ENCODE measurements at places on chromosomes 7 and 10.

GRCh38 chr7:7932553-7932952, 36.0 kb upstream of the GLCCI1 start:
- DNase-seq, result no peak

- no peak for DNase-seq
Observed at GRCh38 chr10:119780879-119781480, 55.1 kb downstream of the INPP5F start.

DNA sequence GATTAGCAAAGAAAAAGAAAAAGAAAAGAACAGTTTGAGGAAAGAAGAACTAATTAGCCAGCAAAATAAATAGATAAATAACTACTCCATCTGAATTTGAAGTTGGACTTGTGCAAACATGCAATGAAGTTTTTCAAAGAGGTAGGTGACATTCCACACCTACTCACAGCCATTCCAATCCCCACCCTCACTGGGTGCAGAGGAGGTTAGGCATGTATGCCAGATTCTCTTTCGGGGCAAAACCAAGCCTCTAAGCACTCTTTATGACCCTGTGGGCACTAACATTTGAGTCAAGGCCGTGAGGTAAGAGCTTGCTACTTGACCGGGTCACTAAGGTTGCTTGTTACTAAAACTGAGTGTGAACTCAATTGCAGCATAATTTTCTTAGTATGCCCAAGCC, 108.4 kb upstream of the SEMA3A start:
- no peak for DNase-seq

GRCh38 chr7:71171476-71171875, 39.5 kb downstream of the GALNT17 start:
- no peak for DNase-seq

- DNase-seq, result no peak
Observed at GRCh38 chr7:22411977-22412693, 55.2 kb upstream of the RAPGEF5 start.

DNA sequence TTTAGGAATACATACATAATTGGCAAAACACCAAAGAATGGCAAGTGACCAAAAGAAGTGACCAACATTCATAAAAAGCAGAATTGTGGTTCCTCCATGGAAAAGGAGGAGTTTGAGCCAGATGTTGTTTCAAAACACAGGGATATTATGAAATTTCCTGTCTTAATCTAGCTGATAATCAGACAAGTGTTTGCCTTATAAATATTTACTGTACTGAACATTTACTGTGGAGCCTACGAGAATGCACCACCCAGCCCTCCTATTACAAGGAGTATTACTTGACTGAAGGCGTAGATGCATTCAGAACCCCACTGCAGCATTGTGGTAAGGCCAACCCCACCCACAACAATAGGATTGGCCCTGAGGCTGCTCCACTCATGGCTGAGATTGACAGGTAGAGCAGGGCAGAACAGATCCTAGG, 118.9 kb downstream of the AKR1D1 start:
- no peak for DNase-seq

DNA sequence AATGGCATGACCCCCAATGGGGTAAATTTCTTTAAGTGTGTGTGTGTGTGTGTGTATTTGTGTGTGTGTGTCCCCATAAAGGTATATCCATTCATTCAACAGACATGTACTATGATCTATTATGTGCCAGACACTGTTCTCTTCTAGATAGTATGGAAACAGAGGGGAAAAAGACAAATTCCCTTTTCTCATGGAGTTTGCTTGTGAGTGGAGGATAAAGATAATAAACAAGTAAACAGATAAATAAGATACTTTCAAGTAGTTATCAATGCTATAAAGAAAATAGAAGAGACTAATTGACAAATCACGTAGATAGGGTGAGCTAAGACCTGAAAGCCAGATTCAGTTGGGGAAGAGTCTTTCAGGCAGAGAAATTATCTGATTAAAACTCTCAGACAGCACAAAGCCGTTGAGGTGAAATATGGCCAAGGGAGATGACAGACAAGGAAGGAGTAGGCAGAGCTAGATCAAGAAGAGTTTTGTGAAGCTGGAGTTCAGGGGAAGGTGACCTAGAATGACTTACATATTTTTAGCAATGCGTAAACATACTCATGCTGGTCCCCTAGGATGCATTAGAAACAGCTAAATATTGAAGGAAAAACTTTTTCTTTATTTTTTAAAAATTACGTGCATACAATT, 45.2 kb upstream of the DMTF1 start:
- no peak for DNase-seq

- no peak for DNase-seq
Observed at GRCh38 chr7:148156233-148156632, 434.3 kb upstream of the C7orf33 start.

- no peak for DNase-seq
Observed at GRCh38 chr7:1979591-1980560, 252.9 kb downstream of the MAD1L1 start.

DNA sequence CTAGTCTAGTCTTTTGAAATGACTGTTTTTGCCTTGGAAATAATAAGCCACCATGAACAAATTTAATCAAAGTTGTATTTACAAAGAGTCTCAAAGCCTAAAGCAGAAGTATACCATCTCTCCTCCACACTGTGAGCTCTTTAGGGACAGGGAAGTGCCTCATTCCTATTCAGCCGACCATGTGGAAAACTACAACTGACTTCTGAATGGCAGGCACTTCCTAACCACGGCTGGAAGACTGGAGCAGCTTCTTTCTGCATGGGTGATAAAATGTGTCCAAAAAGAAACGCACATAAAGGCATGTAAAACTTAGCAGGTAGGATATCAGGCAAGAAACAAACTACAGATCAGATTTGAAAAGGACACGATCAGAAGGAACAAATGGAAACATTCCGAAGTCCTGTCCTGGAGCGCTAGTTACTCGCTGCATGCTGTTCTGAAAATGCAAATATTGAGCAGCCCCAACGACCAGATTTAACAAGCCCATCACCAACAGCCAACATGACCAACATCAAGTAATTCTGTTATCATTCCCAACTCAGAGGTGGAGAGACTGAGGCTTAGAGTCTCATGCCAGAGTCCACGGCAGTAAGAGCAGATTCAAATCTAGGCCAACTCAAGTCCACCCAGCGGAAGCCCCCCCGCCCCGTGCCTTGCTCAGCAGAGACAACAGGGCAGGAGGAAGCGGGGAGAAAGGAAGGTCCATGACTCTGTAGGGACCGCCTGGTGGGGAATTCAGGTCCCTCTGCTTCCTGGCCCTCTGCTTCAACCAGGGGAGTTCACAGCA, 26.5 kb downstream of the CTBP2 start:
- no peak for DNase-seq

DNA sequence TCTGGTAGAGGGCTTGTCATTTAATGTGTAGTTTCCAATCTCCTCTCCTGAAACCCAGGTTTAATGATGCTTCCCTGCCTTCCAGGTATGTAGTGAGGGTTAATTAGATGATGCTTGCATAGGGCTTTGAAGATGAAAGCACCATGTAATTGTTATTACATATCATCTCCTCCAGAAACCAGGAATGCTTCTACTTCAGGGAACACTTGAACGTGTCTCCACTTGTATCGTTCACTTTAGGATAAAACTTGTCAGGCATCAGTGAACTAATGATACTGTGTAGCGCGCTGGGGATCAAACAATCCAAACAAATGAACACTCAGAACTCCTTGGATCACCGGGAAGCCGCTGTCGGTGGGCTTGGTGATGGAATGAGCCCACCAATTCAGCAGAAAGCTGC, 260.9 kb upstream of the FZD8 start:
- no peak for DNase-seq

DNA sequence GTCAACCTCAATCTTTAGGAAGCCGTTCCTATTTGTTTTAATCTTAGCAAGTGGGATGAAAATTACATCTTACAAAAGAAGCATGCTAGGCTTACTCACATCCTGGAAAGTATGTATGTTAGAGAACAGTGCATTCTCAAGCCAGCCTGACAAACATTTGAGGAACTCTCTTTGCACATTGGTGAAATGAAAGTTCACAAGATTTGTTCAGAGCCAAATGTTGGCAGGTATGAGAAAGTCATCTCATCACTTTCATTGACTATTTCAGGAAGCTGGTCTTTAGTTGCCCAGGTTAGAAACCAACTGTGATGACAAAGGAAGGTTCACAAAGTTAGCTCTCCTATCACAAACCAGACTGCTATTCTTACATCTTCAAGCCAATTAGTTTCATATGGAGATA, 57.1 kb downstream of the ABCB1 start:
- no peak for DNase-seq

DNA sequence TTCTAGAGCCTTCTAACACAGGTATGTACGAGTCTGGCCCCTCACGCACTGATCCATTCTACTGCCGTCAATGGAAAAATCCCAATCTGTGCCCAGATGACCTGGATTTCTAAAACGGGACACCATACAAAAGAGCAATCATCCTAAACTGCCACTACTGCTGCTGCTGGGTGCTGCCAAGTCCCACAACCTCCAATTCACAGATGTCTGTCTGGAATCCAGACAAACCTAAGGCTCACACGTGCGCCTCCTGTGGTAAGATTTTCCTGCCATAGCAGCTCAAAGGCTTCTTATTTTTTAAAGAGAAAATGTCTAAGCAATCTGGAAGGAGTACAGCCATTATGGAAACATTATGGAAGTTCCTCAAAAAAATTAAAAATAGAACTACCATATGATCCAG, 40.9 kb downstream of the JCAD start:
- DNase-seq, result no peak

GRCh38 chr7:4136501-4137110, 545.5 kb upstream of the FOXK1 start:
- DNase-seq, result no peak

- DNase-seq, result no peak
Observed at GRCh38 chr10:3867454-3868270, 82.7 kb upstream of the KLF6 start.

DNA sequence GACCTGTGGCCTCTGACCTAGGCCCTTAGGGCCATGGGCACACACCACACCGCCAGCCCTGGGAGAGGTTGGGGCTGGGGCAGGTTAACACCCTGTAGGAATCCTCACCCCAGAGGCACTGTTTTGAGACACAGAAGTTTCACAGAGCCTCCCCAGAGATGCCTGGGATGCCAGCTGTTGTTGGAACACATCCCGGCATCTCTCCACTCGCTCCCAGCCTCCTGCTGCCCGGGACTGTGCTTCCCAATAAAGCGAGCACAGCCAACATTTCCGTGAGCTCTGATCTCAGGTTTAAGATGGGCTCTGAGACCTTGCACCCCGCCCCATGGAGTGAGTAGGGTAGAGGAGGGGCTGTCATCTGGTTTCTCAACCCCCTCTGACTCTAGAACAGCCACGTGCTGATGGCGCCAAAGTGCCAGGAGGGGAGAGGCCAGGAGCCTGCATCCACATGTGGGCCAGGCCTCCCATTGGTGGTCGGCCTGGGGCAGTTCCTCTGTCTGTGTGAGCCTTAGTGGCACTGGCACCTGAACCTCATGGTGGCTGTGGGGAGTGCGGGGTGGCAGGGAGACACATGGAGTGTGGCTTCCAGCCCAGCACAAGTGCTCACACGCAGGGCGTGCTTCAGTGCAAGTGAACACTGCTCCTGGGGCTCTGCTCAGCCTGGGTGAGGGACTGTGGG, 54.7 kb downstream of the RASGEF1A start:
- no peak for DNase-seq

- no peak for DNase-seq
Observed at GRCh38 chr10:132560241-132560731, 22.7 kb downstream of the INPP5A start.

DNA sequence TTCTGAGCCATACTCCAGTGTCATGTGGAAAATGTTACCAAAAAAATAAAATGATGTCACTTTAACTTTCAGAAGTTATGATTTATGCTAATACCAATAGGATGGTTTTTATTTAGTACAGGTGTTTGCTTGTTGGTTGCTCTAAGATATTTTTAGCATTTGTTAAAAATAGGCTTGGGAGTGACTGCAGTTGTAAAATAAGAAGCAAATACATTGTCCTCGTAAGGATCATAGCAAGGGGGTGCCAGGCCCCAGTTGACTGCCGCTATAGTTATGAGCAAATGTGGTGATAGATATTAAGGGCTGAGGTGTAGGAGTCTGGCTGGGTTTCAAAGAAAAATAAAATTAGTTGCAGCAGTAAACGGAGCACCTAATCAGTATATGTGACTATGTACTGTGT, 354.4 kb upstream of the BMPER start:
- DNase-seq, result no peak

- DNase-seq, result peak; percentile 85
Observed at GRCh38 chr7:38321515-38321944, 48.1 kb upstream of the TARP start.

DNA sequence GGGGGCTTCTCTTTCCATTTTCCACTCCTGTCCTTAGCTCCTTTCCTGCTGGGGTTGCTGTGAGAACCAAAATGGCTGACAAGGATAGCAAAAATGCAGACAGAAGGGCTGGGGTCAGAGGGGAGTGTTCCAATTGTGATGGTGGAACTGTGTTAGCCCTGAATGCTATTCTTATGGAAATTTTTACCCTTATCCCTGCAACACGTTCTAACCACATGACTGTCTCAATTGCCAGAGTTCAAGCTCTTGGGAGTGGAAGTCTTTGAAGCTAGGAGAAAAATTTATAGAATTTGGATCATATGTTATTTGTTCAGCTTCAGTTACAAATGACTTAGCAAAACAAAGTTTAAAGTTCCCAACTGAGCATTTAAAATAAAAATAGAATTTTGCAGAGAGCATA, 134.1 kb downstream of the ADCYAP1R1 start:
- DNase-seq, result no peak

DNA sequence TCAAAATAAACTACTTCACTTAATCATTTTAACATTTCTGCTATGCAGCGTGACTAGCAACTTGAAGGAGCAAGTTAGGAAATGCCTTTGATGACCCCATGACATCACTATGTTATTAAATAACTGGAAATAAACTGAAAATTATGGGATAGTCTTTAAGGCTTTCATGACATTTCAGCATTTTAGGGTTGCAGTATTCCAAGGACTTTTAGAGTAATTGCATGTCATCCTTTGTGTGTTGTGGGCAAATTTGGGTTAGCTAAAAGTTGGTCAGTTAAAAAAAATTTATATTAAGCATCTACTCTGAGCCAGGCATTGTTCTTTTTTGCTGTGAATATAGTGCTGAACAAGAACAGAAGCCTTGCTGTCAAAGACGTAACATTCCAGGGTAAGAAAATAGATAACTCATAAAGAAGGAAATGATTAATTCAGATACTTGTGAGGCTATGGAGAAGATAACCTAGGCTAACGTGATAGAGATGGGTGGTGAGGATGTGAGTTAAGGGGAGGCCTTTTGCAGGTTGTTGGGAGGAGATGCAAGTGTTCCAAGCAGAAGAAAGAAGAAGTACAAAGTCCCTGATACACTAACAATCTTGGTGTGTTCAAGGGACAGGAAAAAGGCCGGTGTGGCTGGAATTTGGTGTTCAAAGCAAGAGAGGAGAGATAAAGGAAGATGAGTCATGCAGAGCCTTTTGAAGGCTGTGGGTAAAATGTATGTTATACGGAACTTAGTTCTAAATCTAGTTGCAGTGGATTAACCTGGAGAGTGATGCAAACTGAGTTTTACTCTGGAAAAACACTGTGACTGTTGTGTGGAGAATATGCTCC, 610.2 kb downstream of the AUTS2 start:
- no peak for DNase-seq

- peak; percentile 45 for DNase-seq
Observed at GRCh38 chr10:137606-138005, 2.4 kb downstream of the ZMYND11 start.

GRCh38 chr10:71939861-71940474, 24.2 kb upstream of the CHST3 start:
- DNase-seq, result no peak

All from fibroblast of gingiva (primary cell).